ENCODE measurements at places on chromosomes 3 and 15. TPM values are rescaled to one million over a fixed set of nuclear protein-coding genes. Genes with fewer than 3 reads are reported as not detected.

DNA sequence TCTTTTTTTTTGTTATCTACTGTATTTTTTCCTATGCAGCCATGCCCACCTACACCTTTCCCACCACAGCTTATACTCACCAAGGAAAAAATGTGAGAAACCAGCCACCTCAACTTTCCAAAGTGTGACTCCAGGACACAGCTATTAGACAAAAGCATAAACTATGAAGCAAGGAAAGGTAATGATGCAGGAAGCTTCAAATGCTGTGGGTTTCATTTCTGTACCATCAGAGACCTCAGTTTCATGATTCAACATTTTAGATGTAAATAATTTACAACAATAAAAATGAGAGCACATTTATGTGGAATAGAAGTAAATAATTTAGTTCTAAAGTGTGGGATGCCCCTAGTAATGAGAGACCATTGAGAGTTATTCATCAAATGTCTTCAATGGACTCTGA is 115.1 kb downstream of the CDIN1 start:
- no peaks in the 10 kb centered on the region for H3K4me1 ChIP-seq
- peaks cover 19% of the 10 kb centered on the region for H3K36me3 ChIP-seq
- no peak overlapping the region for H3K27ac ChIP-seq
- DNase-seq, result no peak

Gene SRGAP3
- 2.4 TPM for total RNA-seq

Gene GOLGA6D
- total RNA-seq, result 0.16 TPM

DNA sequence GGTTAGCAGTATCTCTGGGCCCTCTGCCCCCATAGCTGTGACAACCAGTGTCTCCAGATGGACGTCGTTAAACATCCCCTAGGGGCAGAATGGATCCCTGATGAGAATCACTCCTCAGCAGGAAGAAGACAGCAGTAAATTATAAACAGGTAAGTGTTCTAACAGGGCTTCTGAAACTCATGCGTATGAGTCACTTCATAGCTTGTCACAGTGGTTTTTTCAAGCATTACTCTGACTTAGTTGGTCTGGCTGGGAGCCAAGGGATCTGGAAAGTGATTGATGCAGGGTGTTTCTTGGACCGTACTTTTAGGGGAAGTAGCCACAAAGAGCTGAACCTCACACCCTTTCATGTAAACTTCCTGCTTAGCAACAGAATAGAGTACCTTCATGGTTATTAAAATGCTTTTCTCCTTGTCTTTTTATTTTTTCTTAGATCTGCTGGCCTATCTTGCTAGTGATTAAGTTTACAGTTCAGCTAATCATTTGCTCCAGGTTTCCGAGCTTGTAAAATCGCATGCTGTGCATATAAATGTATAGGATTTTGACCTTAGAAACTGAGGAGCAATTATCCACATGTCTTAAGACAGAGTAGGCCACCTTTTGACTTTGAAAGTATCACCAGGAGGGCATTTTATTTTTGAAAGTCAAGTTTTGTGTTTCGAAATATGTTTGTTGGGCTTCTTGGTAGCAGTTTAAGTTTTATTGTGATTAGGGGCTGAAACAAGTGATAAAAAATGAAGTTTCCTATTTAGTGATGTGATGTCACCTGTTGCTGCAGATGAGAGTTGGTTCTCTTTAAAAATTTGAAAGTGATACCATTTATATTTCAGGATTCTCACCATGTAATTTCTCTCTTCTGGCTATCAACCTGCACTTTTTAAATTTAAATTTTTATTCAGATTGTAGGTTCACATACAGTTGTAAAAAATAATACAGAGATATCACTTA is 333.9 kb downstream of the PTPRG start:
- H3K4me1 ChIP-seq, result peaks cover 20% of the 10 kb centered on the region
- H3K27ac ChIP-seq, result peak overlapping the region; percentile 91
- no peaks in the 10 kb centered on the region for H3K27me3 ChIP-seq
- peak overlapping the region; percentile 31 for H3K4me3 ChIP-seq
- no peaks in the 10 kb centered on the region for H3K36me3 ChIP-seq

DNA sequence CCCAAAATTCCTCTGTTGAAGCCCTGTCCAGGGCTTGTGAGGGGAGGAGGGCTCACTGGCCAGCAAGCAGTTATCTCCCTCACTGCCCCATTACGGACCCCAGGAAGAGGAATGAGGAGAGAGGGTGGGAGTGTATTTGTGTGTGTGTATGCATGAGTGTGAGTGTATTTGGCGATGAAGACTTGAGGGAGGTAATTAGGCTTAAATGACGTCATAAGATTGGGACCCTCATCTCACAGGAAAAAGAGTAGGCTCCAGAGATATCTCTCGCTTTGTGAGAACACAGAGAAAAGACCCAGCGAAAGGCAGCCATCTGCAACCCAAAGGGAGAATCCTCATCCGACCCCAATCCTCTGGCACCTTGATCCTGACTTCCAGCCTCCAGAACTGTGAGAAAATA is 32.2 kb downstream of the ADCY5 start:
- no peak overlapping the region for H3K27ac ChIP-seq
- peaks cover 2% of the 10 kb centered on the region for H3K4me1 ChIP-seq
- no peaks in the 10 kb centered on the region for H3K27me3 ChIP-seq
- no peak overlapping the region for H3K4me3 ChIP-seq
- no peak for DNase-seq
- H3K36me3 ChIP-seq, result no peaks in the 10 kb centered on the region

Gene MYO5A
- 23.2 TPM for total RNA-seq

DNA sequence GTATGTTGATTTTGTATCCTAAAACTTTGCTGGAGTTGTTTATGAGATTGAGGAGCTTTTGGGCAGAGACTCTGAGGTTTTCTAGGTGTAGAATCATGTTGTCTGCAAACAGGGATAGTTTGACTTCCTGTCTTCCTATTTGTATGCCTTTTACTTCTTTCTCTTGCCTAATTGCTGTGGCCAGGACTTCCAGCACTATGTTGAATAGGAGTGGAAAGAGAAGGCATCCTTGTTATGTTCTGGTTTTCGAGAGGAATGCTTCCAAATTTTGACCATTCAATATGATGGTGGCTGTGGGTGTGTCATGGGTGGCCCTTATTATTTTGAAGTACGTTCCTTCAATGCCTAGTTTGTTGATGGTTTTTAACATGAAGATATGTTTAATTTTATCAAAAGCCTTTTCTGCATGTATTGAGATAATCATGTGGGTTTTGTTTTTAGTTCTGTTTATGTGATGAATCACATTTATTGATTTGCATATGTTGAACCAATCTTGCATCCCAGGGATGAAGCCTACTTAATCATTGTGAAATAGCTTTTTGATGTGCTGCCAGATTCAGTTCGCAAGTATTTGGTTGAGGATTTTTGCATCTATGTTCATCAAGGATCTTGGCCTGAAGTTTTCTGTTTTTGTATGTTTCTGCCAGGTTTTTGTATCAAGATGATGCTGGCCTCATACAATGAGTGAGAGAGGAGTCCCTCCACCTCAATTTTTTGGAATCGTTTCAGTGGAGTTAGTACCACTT is 188.1 kb downstream of the MINAR1 start:
- H3K4me1 ChIP-seq, result no peaks in the 10 kb centered on the region
- peaks cover 43% of the 10 kb centered on the region for H3K27me3 ChIP-seq
- H3K36me3 ChIP-seq, result no peaks in the 10 kb centered on the region
- H3K4me3 ChIP-seq, result no peak overlapping the region
- DNase-seq, result no peak
- no peak overlapping the region for H3K27ac ChIP-seq

Gene ST6GAL1
- total RNA-seq, result 223 TPM

DNA sequence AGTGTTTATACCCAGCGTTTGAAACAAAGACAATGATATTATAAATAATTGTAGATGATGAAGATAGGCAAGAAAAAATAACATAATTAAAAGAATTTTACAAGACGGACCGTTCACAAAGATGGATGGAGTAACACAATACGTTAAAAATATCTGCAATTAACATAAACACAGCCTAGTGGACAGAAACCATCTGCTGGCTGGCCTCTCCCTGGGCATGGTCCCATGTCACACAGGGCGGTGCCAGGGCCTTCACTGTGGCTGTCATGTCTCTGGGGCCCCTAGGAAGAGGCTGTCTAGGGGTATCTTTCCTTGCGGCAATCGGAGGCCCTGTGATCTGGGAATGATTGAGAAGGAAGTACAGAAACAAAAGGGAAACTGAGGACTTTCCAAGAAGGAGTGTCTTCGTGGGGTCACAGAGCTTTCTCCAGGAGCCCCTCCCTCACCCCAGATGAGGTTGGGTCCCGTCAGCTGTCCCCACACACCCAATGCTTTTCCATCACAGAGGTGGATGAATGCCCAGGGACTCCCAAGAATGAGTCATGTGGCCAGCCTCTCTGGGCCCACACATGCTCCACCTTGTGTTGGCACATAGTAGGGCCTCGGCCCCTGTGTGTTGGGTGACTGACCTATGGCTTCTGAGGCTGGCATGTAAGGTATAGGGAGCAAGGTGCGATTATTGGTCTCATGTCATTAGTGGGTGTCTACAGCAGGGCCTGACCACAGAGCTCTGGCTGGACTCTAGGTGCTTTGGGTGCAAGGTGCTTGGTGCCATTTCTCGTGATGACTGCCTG is 87.1 kb downstream of the DNAJB8 start:
- peaks cover 13% of the 10 kb centered on the region for H3K4me1 ChIP-seq
- H3K27me3 ChIP-seq, result no peaks in the 10 kb centered on the region
- H3K4me3 ChIP-seq, result no peak overlapping the region
- no peak for DNase-seq
- peaks cover 14% of the 10 kb centered on the region for H3K36me3 ChIP-seq
- H3K27ac ChIP-seq, result no peak overlapping the region

DNA sequence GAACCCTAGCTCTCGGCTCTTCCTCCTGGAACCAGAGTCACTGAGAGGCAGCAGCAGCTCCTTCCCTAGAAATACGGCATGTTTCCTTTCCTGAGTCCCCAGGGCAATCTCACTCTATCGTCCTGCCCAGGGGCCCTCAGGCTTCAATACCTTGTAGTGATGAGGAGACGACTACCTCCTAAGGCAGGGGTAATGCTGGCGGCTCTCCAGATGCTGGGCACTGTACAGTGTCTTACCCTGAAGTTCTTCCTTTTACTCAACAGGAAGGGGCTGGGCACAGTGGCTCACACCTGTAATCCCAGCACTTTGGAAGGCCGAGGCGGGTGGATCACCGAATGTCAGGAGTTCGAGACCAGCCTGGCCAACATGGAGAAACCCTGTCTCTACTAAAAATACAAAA is 13.5 kb downstream of the TMEM44 start:
- no peaks in the 10 kb centered on the region for H3K36me3 ChIP-seq
- H3K4me1 ChIP-seq, result no peaks in the 10 kb centered on the region
- H3K27me3 ChIP-seq, result no peaks in the 10 kb centered on the region
- H3K27ac ChIP-seq, result no peak overlapping the region

Gene PRSS50
- total RNA-seq, result not detected

DNA sequence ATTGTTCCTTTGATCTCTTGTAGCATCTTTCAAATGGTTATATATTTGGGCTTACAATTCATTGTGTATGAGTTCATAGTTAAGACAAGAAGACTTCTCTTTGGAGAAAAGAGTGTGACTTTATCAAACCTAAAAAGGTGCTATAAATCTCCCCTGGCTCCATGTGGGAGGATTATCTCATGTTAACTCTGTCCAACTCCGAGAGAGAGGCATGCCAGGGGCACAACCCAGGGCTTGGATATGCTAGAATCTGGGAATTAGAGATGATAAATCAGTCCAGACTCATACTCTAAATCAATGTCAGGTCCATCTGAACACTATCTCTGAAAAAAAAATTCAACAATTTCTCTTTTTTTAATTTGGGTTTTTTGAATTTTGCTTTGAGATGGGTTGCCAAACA is 462.8 kb downstream of the TUSC7 start:
- no peaks in the 10 kb centered on the region for H3K4me1 ChIP-seq
- H3K4me3 ChIP-seq, result no peak overlapping the region
- no peak for DNase-seq
- no peak overlapping the region for H3K27ac ChIP-seq
- H3K36me3 ChIP-seq, result no peaks in the 10 kb centered on the region

Gene KY
- total RNA-seq, result not detected

GRCh38 chr15:96181873-96182301 is 148.6 kb upstream of the NR2F2 start:
- H3K4me1 ChIP-seq, result no peaks in the 10 kb centered on the region
- no peak for DNase-seq
- no peaks in the 10 kb centered on the region for H3K36me3 ChIP-seq

GRCh38 chr15:92393071-92393979 is at the start of gene ST8SIA2:
TSS of gene ST8SIA2 (plus strand) at chr15:92393881. CDS start at chr15:92394065, 184 bp downstream.
- peaks cover 74% of the 10 kb centered on the region for H3K27me3 ChIP-seq
- H3K36me3 ChIP-seq, result no peaks in the 10 kb centered on the region
- peaks cover 11% of the 10 kb centered on the region for H3K4me1 ChIP-seq

DNA sequence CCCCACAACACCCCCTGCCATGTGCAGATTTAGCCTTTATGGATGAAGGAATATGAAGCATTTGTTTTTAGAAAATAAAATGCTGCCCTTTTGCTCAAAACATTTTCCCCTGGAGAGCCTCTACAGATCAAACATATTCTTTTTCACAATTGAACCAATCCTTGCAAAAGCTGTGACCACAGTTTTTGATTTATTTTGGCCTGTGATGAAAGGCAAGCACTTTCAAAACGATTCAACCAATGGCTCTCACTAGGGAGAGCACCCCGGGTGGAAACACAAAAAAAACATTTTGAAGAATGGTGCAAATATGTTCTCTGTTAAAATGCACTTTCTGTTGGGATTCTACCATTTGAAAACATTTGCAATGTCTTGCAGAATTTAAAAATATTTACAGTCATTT is 476.0 kb upstream of the ONECUT1 start:
- no peak overlapping the region for H3K27ac ChIP-seq
- no peaks in the 10 kb centered on the region for H3K4me1 ChIP-seq
- H3K27me3 ChIP-seq, result no peaks in the 10 kb centered on the region
- H3K36me3 ChIP-seq, result no peaks in the 10 kb centered on the region
- no peak overlapping the region for H3K4me3 ChIP-seq

Gene TWF2
- total RNA-seq, result 77.2 TPM

Gene CFAP44
- total RNA-seq, result 22.6 TPM

DNA sequence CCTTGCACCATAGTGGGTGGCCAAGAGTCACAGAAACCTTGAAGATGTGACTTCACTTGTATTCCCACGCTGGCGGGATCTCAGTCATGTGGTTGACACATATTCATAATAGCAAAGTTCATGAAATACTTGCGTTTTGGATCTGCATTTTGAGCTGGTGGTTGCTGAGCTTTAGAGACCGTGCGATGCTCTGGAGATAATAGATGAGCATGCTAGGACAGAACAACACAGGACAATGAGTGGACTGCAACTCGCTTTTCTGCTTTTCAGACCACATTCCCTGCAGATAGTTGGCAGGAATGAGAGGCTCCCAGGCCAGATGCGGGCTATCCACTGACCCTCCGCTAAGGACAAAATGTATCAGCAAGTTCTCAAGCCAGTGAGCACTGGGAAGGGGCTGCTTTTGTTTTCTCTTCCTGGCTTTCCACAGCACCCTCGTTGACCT is 13.8 kb upstream of the STARD5 start:
- H3K4me1 ChIP-seq, result peaks cover 7% of the 10 kb centered on the region
- H3K4me3 ChIP-seq, result no peak overlapping the region
- H3K36me3 ChIP-seq, result no peaks in the 10 kb centered on the region
- no peak overlapping the region for H3K27ac ChIP-seq
- no peaks in the 10 kb centered on the region for H3K27me3 ChIP-seq

DNA sequence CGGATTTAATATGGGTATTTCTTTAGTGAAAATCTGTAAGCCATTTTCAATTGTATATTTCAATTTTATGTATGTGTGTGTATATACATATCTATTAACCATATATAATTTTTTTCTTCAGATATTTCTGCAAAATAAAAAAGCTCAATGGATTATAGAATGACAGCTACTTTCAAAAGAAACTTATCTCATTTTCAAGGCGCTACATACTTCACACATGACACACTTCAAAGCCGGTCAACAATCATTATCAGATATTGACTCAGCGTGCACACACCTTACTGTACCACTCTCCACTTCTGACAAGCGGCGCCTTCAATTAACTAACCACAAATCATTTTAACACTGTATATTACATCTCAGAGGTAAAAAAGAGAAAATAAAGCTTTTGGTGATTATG is 39.6 kb downstream of the ATP13A3 start:
- no peaks in the 10 kb centered on the region for H3K4me1 ChIP-seq
- H3K36me3 ChIP-seq, result peaks cover 35% of the 10 kb centered on the region
- no peak overlapping the region for H3K27ac ChIP-seq
- no peaks in the 10 kb centered on the region for H3K27me3 ChIP-seq
